ENCODE measurements at places on chromosomes 16 and 17.

GRCh38 chr17:47907932-47908562, 12.0 kb downstream of the SP2 start:
- no peak for DNase-seq

- no peak for DNase-seq
Measured at GRCh38 chr16:49465661-49466528, 92.3 kb downstream of the C16orf78 start.

GRCh38 chr16:89601906-89602272, 11.6 kb upstream of the DPEP1 start:
- no peak for DNase-seq

GRCh38 chr17:1758807-1759206, 3.1 kb upstream of the SERPINF1 start:
- DNase-seq: no peak

DNA sequence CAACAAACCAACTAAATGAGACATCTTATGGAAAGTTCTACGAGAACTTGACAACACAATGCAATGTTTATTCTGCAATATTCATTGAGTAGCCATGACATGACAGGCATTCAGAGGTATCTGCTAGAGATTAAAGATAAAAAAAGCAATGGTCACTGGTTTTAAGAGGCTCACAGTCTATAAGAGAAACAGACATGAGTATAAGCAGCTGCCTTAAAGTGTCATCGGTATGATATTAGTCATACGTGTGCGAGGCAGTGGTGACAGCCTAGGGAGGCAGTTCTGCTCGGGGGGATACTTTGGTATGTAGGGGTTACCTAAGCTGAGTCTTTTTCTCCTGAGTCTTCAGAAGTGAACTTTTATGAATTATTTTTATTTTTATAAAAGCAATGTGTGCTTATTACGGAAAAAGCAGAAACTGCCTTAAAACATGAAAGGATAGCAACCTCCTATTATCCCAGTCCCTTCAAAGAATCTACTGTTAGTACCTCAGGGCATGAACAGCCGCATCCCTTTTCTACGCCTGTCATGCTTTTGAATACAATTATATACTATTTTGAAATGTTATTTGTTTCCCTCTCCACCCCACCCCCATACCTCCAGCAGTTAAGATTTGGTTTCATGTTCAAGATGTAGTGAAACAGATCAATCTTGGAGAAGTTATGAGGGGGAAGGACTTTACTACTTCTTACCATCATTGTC, 7.7 kb downstream of the ST6GALNAC1 start:
- no peak for DNase-seq

DNA sequence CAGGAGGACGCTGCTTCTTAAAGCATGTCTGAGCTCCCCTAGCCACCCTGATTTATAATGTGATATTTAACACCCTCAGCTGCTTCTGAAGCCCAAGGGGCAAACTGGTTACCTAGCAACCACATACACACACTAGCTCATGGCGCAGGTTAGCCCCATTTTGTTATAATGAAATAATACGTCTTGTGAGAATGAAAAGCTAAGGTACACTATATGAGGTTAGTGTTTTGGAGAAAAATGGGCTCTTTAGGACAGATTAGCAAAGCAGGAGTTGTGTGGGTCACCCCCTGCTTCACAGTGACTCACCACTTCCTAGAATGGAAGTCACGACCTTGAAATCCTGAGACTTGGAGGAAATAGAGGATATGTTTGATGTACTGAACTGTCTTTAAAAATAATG, 404.8 kb upstream of the HSBP1 start:
- DNase-seq: peak; percentile 30

- no peak for DNase-seq
Measured at GRCh38 chr17:79695293-79695790, 35.4 kb upstream of the ENPP7 start.

DNA sequence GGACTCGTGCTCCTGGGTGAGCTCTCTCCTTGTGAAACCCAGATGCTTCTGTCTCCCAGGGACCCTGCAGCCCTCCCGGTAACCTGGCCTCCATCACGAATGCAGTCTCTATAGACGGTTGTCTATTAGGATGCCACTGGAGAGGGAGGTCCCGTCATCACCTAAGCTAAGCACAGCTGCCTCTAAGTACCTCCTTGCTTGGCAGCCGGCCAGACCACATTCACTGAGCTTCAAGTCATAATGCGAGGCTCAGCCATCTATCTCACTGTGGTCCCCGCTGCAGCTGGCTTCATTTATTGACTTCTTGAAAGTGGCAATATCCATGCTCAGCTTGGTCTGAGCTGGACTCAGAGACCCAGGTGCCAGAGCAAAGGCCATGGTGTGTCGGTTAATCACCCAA, 74.5 kb upstream of the HSBP1 start:
- no peak for DNase-seq

DNA sequence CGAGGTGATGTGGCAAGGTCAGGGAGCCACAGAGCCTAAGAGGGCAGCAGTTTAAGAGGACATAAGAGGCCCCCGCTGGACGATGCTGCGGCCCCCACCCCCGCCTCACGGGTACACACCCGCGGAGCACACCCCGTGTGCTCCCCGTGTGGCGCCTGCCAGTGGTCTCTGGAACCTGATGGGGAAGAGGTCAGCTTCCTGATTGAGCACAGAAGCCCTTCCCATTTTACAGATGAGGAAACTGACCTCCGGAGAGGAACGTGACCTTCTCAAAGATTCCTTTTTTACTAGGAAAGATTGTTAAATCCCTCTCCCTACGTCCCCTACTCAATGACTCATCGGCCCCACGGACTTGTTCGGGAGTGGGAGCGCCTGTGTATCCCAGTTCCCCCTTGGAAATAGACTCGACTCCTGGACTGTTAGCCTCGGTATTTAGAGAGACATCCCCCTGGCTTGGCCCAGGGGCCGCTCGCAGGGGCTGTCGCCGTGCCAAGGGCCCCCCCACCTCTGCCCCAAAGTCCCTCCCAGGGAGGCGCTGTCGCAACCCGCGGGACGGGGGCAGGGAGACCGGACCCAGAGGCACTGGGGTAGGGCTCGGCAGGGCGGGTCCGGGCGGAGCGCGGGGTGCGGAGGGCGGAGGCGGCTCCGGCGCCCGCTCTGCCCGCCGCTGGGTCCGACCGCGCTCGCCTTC, at the start of gene ABCC3:
Gene ABCC3 (plus strand): TSS at position 658 of the 691 bp plus-strand sequence. CDS start 56 bp downstream, outside the sequence.
- DNase-seq: no peak

DNA sequence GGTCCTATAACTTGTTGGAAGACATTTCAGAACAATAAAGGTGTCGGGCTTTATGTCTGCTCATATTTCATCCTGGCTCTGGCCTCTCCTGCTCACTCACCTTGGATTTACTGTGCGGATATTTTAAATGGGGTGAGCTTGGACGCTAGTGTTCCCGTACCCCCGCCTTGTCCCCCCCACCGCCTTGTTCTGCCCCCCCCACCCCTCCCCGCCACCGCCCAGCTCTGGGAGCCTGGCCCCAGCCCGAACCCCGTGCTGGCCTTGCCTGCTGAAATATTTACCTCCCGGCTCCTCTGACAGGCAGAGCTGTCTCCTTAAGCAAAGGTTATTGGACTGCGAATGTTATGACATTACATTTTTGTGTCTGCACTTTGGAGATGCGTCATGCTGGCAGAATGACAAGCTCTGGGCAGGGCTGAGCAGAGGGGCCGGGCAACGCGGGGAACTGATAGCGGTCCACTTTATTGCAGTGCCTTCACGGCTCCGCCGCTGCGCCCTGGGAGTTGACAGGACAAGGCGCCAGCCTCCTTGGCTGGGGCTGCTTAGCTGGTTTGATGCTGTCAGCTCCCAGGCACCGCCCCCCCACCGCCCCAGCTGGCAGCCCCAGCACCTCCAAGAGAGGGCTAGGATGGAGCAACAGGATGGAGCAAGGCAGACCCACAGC, 222.5 kb upstream of the GSE1 start:
- DNase-seq: no peak

DNA sequence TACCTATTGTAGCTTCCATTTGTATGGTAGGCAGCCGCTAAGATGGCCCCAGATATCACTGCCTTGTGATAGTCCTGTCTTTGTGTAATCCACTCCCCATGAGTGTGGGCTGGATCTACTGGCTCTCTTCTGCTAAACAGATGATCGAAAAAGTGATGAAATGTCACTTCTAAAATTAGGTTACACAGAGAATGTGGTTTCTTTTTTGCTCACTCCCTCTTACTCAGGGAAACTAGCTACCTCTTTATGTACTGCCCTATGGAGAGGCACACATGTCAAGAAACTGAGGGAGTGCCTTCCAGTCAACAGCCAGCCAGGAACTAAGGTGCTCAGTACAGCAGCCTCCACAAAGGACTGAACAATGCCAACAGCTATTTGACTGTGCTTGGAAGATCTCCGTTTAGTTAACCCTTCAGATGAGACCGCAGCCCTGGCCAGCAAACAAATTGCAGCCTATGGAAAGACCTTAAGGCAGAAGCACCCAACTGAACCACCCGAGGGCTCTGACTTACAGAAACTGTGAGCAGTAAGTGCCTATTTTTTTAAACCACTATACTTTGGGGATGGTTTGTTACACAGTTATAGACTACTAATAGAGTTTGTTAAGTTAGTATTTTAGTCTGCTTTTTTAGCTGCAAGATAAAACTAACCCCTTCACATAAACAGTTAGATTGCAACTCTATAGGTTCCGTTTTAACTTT, 113.2 kb upstream of the MAF start:
- no peak for DNase-seq

DNA sequence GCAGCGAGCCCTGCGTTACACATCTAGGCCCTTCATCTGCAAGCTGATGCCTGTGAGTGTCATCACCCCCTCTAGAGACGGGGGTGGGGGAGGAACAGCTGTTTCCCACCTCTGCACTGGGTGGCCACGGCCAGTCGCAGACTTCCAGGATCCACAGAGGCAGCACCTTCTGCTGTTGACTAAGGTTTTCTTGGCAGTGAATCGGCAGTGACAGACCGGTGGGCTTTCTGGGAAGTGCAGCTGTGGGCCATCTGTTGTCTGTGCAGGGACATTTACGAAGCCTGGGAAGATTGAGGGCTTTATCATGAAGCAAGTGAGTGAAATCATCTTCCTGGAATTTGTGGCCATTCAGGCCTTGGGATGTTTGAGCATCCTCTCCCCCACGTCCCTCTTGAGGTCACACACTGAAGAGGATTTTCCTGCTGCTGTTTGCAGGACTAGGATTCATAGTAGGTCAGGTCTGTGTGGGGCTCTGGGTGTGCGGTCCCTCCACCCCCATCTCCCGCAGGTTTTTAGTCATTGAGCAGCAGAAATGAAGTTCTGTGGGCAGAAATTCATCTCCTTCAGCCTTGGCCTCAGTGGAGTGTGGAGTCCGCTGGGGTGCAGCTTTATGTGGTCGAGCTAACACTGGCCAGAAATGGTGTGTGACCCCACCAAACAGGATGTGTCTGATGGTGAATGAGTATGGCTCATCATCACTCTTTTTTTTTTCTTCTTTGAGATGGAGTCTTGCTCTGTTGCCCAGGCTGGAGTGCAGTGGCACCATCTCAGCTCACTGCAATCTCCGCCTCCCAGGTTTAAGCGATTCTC, 12.0 kb downstream of the PGS1 start:
- no peak for DNase-seq

- no peak for DNase-seq
Measured at GRCh38 chr17:15346066-15346595, 4.7 kb upstream of the TEKT3 start.

DNA sequence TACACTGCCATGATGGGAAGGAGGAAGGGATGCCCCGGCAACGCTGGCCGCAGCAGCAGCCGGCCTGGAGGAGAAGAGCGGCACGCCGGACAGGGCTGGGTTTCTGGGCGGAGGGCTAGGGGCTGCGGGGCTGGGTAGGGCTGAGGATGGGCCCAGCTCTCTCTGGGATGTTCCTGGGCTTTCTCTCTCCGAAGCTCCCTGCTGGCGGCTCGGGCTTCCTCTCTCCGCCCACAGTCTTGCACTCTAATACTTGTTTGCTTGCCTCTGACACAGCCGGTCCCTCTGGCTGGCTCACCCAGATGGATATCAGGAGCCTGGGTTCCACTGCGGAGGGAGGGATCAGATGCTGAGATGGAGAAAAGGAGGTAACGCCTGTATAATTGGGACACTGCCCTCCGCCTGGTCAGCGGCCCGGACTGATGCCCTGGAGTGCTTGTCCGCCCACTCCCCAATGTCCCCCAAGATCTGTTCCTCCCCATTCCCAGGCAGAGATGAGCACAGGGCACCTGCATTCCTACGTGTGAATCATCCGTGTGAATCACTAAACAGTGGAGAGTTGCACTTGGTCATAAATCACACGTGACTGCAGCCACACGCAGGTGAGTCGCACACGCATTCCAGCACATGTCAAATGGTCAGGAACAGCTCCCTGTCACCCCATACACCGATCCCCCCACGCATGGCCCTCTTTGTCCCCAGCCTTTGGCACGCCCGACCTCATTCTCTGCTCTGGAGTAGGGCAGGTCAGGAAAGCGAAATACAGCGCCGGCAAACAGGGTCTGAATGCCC, at the start of gene ALOXE3:
Gene ALOXE3 (minus strand): TSS at position 535 of the 789 bp plus-strand sequence. CDS start 524 bp downstream, at position 11.
- DNase-seq: no peak

GRCh38 chr16:84555418-84556196, 51.1 kb upstream of the MEAK7 start:
- DNase-seq: no peak

GRCh38 chr16:83743241-83743640, 64.5 kb upstream of the HSBP1 start:
- no peak for DNase-seq

GRCh38 chr16:22898874-22899348, 84.9 kb downstream of the HS3ST2 start:
- DNase-seq: no peak

DNA sequence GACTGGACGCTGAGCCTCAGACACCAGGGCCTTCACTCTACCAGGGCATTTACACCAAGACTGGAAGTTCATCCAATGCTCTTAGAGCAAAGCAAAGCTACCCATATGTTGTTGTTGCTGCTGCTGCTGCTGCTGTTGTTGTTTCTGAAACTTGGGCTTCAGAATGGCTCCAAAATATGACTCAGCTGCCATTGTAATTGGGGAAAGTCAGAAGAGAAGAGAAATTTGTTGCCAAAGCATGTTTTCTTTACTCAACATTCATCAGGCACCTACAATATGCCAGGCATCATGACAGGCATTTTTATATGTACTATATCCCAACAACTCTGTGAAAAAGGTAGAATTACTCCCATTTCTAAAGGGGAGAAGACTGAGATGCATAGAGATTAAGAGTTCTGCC, 11.9 kb downstream of the KRT32 start:
- no peak for DNase-seq

DNA sequence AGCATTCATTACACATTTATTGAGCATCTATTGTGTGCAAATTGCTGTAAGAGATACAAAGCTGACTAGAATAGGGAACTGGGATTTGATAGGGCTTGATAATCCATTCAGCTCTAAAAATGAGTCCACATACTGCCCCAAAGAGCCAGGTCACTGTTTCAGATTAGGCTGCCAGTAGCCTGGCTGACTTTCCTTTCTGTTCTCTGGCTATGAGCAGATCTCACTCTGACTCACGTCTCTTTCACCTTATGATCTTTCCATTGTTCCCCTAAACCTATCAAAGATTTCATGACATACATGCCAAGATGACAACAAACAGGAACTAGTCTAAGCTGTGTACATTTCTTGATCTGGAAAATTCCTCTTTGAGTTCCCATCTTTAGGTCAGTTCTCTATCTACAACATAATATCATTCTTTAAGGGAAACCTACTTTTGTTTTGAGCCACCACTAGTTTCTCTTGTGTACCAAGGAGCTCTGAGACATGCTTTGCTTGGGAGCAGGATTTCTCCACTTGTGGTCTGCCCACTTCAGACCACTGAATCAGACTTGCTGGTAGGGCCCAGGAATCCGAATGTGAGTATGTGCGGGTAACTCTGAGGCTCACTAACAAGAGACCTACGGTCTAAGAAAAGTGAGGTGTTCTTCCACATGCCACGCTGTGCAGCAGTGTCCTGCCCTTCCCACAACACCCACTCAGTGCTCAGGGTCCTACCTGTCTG, 40.9 kb upstream of the ICAM2 start:
- no peak for DNase-seq

GRCh38 chr17:58364270-58364942, 12.4 kb upstream of the SUPT4H1 start:
- no peak for DNase-seq

All from NCI-H1436 treated with DMSO at 0.1 percent for 48 hours (cell line).